ENCODE measurements at places on chromosomes 16 and 17.

DNA sequence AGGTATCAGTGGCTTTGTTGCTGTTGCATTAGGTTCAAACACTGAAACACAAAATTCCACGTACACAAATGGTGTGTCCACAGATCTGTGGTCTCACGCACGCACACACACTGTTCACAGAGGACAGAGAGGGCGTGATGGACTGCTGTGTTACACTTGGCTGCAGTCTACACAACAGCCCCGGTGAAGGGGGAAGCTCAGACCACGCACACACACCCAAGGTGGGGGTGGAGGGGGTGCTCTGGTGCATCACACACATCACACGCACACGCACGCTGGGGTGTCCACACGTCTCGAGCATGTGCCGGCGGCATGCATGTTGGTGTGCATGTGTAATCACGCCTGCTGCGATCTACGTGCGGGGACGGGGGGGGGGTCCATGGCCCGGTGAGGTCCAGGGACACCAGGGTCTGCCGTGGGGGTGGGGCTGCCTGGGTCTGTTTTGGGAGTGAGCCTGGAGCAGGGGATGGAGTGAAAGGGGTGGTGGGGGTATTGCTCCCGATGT is 7.3 kb downstream of the HSD3B7 start:
- DNase-seq = no peak

DNA sequence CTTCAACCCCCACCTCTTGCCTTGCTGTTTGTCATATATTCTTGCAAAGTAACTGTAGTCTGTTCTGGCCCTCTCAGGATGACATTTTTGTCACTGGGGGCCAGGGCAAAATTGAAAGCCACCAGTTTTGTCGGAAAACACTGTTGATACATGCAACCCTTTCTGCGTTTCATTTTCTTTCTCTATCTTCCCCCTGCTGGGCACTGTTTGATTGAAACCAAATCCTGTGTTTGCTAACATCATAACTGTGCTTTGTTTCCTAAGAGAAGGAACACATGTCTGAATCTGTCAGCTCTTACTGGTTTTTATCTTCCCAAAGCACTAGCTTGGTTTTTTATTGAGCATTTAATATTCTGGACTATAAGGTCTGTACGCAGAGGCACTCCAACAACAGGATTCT is 11.7 kb upstream of the CPPED1 start:
- DNase-seq = no peak

DNA sequence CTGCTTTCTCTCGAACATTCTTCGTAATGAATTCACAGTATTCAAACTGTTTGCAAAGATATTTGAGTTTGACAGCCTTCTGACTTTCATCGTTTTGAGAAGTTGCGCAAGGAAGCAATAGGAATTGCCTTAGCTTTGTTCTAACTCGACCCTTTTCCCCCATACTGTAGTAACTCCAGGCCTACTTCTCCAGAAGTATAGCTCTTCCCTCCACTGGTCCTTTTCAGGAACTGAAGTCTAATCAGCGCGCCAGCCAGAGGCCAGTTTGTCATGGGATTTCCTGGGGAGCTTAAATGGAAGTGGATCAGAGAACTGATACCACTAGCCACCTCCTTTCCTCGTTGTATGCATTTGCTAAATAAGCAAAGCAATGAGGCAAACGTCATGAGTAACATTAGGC is 27.9 kb downstream of the CDR2 start:
- DNase-seq = no peak

GRCh38 chr16:565419-566330 is 1.1 kb upstream of the NHLRC4 start:
- no peak for DNase-seq

DNA sequence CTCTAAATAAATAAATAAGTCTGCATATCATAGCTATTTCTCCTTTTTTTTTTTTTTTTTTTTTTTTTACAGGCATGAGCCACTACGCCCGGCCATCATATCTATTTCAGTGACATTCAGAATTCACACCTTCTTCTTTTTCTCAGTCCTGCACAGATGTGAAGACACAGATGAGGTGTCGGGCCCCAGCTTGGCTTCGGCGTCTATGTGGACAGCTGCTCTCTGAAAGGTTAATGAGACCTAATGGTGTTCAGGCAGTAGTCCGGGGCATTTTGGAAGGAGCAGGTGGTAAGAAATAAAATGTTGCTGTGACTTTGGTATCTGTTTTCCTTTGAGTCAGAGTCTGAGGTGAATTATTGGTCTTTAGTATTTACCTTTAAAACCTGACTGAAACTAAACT is 23.6 kb downstream of the TANGO6 start:
- DNase-seq = no peak

DNA sequence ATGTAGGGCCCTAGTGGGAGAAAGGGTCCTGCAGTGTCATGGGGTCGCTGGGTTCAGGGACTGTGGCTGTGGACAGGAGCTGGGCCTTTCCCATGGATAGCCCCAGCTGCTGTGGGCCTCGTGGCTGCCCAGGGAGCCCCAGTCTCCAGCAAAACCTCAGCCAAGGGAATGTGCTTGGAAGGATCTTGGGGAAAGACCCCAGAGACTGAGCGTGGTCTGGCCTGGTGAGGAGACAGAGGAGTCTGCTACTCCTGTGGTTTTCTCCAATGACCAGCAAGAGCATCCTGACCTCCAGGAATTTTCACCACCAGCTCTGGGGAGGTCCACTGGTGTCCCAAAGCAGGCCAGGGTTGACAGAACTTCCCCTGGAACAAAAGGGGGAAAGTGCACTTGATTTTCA is 42.3 kb downstream of the RNF112 start:
- no peak for DNase-seq

DNA sequence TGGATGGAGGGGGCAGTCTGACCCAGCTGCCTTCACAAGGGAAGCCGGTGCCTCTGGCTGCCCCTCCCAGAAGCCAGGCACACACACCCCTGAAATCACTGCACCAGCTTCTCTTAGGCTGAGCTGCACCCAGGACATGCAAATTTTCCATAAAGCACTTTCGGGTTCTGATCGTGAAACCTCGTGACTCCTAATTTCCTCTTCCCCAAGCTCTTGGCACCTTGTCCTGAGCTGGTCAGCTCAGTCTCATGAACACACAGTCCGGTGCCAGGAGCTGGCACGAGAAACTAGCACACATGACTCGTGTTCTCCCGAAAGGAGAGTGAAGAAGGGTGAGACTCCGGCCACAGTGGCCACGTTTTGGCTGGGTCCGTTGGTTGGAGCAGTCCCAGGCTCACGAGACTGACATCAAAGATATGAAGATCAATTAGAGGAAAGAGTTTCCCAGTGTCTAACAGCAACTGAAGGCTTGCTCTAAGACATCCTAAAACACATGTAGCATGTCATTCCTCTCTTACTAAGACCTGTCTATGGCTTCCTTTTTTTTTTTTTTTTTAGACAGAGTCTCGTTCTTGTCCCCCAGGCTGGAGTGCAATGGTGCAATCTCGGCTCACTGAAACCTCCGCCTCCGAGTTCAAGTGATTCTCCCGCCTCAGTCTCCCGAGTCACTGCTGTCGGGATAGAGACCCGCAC is 9.2 kb upstream of the ABR start:
- DNase-seq = no peak

All from NCI-H1048 (cell line).